ENCODE measurements at places on chromosomes 4 and X.

DNA sequence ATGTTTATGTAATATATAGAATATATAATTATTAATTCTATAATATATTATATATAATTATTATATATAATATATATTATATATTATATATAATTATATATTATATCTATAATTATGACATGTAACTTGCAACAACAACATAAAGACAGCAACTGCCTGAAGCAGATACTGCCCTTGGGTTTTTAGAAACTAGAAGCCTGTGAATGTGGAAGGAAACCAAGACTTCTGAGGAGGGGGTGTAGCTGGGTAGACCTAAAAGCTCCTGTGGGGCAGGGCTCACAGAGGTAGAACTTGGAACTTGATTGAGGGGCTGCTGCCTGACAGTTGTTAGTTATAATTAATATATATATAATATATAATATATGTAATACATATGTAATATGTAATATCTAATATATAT, 167.2 kb upstream of the SLIT2 start:
- DNase-seq = no peak

- DNase-seq = no peak
Observed at GRCh38 chrX:6223516-6223915, 5.2 kb downstream of the NLGN4X start.

DNA sequence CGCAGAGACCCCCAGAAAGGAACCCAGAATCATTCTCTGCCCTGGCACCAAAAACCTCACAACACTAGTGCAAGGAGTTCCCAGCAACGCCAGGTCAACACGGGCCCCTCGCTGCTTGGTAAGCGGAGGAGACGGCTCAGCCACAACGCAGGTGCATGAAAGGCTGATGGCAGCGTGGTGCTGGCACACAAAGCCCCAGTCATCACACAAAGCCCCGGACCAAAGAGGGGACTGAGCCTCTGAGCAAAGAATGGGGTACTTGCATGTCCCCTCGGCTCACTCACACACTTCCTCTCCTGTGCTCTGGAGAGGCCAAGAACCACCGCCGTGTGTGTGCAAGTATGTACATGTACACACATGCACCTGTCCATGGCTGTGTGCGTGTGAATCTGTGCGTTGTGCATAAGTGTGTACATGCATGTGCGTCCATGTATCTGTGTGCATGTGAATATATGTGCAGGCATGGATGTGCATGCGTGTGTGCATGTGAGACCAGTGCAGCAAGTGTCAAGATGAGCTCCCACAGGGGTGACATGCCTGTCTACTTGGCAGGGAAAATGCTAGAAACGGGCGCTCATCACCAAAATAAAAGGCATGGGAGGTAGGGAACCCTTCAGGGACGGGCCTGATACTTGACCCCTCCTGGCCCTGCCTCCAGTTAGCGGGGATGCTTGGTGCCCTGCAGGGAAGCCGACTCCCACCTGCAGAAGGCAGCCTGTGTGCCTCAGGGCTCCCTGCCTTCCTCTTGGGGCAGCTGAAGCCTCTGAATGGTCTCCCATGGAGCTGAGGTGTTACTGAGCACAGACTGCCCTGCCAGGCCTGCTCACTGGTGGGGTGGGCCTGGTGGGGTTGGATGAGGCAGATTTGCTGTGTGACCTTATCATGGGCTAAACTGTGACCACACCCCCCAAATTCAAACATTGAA, 60.4 kb downstream of the ZFYVE28 start:
- no peak for DNase-seq

- DNase-seq = no peak
Observed at GRCh38 chrX:41116948-41117347, 31.7 kb downstream of the USP9X start.

- no peak for DNase-seq
Observed at GRCh38 chr4:184117662-184118199, 99.9 kb downstream of the ENPP6 start.

All from right renal pelvis (tissue), 4 donors.